ENCODE measurements at places on chromosomes 6 and 20.

- DNase-seq: peak; percentile 64
Observed at GRCh38 chr6:99349171-99350141, at the start of gene FAXC. FAXC (minus strand) TSS chr6:99349674; CDS start chr6:99349372, 302 bp downstream.

GRCh38 chr20:44629542-44629941, 22.0 kb downstream of the ADA start:
- no peak for DNase-seq

- DNase-seq: peak; percentile 60
Observed at GRCh38 chr20:14498772-14499171, 161.4 kb upstream of the FLRT3 start.

GRCh38 chr6:26089272-26089671, 2.0 kb downstream of the HFE start:
- DNase-seq: no peak

GRCh38 chr6:16274885-16275589, 36.6 kb downstream of the GMPR start:
- no peak for DNase-seq

DNA sequence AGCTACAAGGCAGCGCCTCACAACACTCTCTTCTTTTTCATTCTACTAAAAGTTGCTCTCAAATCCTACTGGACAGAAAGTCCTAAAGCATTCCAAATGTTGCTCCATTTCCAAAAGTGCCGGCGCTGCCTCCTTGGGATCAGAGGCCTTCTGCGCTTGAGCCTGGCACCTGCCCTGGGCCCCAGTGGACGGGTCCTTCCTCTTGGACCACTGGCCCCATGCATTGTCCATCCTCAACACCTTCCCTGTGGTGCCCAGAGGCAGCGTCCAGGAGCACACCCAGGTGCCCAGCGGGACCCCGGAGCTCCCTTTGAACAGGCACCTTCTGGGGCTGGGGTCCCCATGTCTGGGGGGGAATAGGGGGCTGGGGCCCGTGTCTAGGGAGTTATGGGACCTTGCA, 205.2 kb downstream of the ERMARD start:
- no peak for DNase-seq

DNA sequence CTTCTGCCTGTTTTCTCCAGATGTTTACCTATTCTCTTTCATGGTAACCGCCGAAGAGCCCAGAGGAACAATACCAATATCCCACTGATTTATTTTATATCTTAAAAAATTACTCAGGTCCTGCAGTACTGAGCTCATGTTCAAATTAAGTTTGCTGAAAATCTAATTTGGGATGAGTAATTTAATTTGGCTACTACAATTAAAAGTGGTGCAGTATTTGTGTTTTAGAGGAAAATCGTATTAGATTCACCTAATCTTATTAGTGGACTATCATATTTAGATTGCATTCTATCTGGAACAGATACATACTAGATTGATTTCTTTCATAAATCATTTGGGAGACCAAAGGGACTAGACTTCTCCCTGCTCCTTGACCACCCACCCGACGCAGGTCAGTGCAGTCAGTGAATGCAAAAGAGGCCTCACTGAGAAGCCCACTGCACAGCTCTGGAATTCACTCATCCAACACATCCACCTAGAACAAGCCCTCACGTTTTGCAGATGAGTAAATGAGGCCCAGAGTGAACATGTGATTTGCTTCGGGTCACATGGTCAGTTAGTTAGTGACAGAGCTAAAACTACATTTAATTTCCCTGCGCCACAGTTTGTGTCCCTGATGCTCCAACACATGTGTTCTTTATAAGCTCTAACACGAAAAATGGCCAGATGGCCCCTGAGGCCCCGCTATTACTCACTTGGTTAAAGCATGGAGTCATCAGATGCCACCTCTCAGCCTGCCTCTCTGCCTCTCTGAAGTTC, 101.8 kb downstream of the TRERF1 start:
- no peak for DNase-seq

DNA sequence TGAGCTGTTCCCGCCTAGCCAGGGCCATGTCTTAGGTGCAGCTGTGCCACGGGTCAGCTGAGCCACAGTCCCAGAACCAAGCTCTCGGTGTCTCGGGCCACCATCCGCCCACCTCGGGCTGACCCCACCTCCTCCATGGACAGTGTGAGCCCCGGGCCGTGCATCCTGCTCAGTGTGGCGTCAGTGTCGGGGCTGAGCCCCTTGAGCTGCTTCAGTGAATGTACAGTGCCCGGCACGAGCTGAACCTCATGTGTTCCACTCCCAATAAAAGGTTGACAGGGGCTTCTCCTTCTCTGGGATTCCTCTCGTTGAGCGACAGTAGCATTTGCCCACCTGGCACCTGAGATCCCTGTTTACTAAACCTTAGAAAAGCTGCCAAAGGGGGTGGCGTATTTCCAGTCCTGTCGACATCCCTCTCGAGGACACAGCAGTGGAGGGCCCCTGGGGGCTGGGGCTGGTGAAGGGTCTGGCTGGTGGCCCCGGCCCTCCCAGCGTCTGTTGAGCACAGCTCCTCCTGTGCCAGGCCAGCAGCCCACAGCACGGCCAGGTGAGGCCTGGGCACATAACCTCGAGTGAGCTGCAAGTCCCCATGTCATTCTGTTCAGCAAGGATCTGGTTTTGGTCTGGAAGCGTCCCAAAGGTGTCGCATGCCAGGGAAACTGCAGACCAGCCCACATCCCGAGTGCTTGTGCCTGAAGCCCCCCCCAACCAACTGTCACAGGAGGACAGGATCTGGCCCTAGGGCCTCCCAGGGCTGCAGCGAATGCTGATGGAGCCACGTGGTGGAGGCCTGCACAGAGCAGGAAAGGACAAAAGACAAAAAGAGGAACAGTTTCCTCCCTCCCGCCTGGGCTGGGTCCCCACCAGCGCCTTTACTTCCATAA, 21.2 kb upstream of the PYGB start:
- DNase-seq: no peak

DNA sequence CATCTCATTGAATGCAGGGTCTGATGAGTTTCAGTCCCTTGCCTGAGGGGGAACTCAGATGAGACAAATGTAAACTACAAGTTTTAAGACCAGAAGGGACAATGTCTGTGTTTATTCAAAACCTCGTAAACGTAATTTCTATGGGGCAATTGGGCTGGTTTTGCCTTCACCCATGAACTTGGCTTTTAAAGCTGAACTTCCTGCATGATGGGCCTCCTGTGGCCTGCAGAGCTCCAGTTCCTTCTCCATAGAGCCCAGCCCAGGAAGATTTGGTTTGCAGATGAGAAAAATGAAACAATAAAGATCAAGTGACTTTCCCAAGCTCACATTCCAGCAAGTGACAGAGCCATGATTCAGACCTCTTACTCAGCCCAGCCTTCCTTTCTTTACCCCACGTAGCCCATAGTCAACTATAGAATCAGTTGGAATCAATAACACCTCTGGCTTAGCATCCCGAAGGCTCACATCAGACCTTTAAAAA, 612.3 kb downstream of the UTRN start:
- DNase-seq: no peak

GRCh38 chr6:150590446-150590845, 9.2 kb upstream of the PLEKHG1 start:
- no peak for DNase-seq

- DNase-seq: no peak
Observed at GRCh38 chr20:51379601-51380341, 162.7 kb downstream of the NFATC2 start.

GRCh38 chr6:123118811-123119210, 122.8 kb downstream of the CLVS2 start:
- peak; percentile 18 for DNase-seq

DNA sequence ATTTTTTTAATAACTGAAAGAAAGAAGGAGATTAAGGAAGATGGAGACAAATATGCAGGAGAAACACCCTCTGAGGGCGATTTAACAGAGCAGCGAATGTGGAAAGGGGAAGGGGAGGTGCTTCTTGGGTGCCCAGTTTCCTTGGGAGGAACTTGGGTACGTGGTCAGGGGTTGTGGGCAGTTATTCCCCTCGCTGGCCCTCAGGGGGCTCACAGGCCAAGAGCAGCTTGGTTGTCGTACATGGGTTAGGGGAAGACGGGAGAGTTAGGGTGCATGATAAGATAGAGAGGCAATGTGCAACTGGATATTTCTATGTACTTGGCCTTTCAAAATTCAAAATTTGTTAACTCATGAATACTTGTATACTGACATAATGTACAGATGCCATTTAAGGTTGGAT, 7.0 kb upstream of the TUBB2A start:
- no peak for DNase-seq

DNA sequence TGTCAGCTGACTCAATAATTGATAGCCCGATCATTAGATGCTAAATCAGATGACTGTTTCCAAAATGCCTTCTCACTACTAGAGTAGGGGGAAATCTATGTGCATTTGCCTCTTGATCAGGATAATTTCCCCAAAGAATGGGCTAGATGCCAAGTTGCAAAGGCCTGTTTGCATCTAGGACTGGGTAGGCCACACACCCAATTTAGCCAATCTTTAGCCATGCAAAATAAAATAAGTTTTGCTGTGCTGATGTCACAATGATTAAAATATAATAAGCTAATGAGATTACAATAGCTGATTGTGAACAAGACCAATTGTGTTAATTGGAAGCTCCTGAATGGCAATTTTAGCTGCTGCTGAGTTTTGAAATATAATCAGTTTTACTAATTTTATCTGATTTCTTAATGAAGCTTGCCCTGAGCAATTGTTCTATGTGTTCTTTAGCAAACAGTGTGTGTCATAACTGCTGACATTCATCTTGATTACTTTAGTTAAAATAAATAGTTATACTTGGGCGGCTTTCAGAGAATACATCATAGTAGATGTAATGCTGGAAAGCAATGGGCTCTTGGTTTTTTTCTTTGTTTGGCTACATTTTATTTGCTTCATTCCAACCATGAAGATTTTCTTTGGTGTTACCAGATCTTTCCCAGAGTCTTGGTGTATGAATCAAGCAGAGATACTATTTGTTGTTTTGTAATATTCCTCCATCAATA, 973.2 kb upstream of the SLC35B3 start:
- no peak for DNase-seq

DNA sequence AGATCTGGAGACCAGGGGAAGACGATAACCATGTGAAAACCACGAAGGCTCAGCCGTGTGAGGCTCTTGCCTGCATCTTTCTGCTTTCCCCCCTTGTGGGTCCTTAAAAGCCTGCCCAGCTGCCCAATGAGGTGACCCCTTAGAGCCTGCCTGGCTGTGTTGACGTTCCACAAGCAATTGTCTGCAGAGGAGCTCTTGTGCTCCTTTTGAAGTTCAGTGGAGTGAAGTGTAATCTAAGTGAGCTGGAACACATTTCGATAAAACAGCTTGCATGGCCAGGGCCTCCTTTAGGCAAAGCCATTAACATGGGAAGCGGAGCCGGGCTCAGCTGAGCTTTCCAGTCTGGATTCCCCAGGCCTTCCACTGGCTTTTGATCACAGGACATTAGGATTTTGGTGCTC, 27.3 kb upstream of the TCP11 start:
- peak; percentile 80 for DNase-seq

GRCh38 chr20:25476106-25477013, 68.9 kb downstream of the GINS1 start:
- no peak for DNase-seq

GRCh38 chr6:7467007-7467897, 74.2 kb upstream of the DSP start:
- no peak for DNase-seq

DNA sequence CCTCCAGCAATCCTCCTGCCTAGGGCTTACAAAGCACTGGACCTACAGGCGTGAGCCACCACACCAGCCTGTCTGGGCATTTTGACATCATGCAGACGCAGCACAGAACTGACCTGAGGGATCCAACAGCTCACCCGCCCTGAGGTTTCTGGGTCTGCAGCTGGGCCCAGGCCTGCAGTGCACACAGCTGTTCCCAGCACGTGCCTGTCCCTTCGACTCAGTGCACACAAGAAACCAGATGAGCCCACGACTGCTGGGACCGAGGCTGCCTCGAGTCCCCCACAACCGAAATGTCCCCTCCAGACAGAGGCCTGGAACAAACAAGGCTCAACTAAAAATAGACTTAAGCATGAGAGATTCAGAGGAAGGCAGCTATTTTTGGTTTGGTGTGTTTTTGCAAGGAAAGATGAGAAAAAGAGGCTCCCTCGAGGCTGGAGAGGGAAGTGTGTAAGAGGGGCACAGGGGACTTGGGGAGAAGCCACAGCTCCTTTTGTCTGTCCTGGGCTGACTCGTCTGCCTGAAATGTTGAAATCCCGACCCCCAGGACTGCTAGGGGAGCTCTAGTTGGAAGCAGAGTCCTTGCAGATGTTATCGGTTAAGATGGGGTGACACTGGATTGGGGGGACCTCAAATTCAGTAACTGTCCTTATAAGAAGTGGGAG, 66.3 kb downstream of the YTHDF1 start:
- DNase-seq: no peak

- DNase-seq: no peak
Observed at GRCh38 chr6:795046-795685, 102.2 kb upstream of the EXOC2 start.

GRCh38 chr6:38151580-38152500, 332.3 kb downstream of the ZFAND3 start:
- no peak for DNase-seq

DNA sequence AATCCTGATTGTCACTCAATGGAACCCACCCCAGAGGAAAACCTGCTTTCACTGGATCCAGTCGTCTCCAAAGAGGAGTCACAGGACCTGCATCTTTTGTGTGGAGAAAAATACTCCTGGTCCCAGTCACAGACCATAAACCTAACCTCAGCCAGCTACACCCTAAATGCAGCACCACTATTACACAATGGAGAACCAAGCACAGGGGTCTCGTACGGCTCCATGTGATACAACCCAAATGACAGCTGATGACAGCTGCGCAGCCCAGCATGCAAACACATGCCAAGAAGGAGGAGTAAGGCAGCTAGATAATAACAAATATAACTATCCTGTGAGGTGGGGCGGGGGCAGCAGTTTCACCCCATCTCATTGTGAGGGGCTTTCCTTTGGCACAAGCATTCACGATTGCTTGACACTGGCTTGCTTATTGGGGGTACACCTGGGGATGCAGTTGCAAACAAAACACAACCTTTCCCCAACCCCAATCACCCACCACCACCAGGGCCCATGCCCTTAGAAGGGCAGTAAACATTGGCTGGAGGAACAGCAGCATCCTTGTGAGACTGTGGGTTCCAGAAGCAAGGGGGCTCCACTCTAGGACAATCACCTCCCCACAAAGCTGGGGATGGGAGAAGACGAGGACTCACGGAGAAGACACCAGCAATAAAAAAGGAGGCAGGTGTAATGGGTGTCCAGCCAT, 51.5 kb downstream of the TRERF1 start:
- no peak for DNase-seq

- no peak for DNase-seq
Observed at GRCh38 chr6:166201878-166202277, 34.2 kb upstream of the TBXT start.

- DNase-seq: no peak
Observed at GRCh38 chr20:38447931-38448675, 13.0 kb upstream of the SNHG17 start.

DNA sequence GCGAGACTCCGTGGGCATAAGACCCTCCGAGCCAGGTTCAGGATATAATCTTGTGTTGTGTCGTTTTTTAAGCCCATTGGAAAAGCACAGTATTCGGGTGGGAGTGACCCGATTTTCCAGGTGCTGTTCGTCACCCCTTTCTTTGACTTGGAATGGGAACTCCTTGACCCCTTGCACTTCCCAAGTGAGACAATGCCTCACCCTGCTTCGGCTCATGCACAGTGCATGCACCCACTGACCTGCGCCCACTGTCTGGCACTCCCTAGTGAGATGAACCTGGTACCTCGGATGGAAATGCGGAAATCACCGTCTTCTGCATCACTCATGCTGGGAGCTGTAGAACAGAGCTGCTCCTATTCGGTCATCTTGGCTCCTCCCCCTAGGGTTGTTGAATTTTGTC, 307.7 kb upstream of the DEFB115 start:
- no peak for DNase-seq

Measured in NCI-H510A (cell line).